ENCODE measurements at places on chromosomes 6 and 20.

DNA sequence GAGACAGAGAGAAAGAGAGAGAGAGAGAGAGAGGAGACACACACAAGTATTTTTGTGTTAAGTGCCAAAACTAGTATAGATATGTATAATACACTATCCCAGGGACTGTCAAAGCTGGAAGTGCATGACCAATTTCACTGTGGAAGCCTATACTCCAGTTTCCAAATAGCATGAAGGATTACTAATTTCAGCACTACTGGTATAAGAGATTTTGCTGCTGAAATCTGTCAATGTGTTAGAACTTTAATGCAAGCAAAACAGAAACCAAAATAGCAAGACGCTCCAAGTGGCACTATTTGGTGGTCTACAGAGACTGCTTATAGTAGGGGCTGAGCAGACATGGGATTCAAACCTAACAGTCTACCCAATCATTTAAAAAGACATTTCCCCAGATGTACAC is 284.8 kb downstream of the BTBD9 start:
- no peak for DNase-seq
- no peak overlapping the region for H3K27ac ChIP-seq
- H3K4me1 ChIP-seq, result no peaks in the 10 kb centered on the region
- H3K27me3 ChIP-seq, result no peaks in the 10 kb centered on the region

DNA sequence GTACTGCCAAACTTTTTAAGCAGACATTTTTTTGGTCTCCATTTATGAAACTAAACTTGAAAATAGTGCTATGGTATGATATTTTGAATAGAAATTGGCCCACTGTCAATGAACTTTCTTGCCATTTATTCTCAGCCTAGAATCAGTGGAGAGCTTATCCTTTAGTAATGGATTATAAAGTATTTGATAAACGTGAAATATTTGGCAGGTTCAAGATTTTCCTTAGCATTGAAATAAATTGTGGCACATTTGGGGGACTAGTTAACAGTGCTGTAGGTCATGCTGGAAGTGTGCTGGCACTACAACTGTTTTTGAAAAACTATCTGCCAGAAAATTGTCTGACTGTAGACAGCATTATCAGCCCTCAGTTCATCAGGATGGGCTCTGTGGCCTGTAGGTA is 2.1 kb downstream of the PRSS35 start:
- H3K27me3 ChIP-seq, result peaks cover 6% of the 10 kb centered on the region
- H3K4me3 ChIP-seq, result no peak overlapping the region
- no peaks in the 10 kb centered on the region for H3K36me3 ChIP-seq
- no peak for DNase-seq
- H3K27ac ChIP-seq, result no peak overlapping the region

DNA sequence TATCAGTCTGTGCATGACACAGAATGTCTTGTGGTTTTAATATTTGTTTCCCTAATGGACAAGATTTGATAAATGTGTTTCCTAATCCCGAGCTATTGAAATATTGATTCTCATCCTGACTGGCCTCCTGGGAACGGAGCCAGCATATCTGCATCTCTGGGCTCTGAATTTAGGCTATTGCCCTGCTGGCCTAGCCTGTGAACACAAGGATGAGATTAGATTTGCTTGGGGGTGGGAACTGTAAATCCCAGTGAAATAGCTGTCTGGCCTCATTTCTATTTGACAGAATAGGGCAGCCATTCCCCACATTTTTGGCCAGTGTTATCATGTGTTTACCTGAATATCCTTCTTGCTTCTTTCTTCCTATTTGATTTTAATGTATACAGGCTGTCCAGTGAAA is 198.4 kb upstream of the SOX4 start:
- H3K27ac ChIP-seq, result no peak overlapping the region
- H3K4me1 ChIP-seq, result no peaks in the 10 kb centered on the region
- no peaks in the 10 kb centered on the region for H3K36me3 ChIP-seq
- no peak for DNase-seq

- H3K4me1 ChIP-seq, result peaks cover 26% of the 10 kb centered on the region
- no peak for DNase-seq
- no peak overlapping the region for H3K4me3 ChIP-seq
These were observed 59.0 kb upstream of the EEF1A1 start for GRCh38 chr6:73579851-73580246.

DNA sequence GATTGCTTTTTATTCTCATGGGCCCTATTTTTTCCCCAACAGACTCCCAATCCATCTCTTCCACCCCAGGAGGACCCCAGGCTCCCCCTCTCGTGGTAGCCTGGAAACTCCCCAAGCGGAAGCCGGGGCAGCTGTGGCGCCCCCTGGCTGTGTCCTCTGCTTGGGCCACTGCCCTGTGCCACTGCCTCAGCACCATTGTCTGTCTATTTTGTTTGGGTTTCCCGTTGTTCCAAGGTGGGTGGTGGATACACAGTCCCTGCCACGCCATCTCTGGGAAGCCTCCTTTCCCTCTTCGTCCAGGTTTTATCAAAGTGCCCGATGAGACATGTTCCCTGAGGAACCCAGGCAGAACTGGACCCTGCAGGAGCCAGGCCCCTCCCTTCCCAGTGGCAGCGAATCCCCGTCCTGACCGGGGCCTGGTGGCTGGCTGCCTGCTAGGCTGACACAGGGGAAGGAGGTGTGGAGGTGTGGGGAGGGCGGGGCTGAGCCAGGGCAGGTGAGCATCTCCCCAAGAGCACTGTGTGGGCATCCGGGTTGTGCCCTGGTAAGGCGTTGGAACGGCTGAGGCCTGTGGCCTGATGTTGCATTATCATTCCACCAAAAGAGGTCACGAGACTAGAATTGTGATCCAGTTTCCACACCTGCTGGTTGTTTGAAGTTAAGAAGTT is 228.2 kb downstream of the CDH4 start:
- H3K36me3 ChIP-seq, result no peaks in the 10 kb centered on the region
- no peak for DNase-seq
- no peaks in the 10 kb centered on the region for H3K4me1 ChIP-seq

GRCh38 chr6:158439255-158439654 is 120.6 kb upstream of the TMEM181 start:
- H3K4me3 ChIP-seq, result no peak overlapping the region
- no peaks in the 10 kb centered on the region for H3K27me3 ChIP-seq
- no peak overlapping the region for H3K27ac ChIP-seq
- DNase-seq, result no peak

DNA sequence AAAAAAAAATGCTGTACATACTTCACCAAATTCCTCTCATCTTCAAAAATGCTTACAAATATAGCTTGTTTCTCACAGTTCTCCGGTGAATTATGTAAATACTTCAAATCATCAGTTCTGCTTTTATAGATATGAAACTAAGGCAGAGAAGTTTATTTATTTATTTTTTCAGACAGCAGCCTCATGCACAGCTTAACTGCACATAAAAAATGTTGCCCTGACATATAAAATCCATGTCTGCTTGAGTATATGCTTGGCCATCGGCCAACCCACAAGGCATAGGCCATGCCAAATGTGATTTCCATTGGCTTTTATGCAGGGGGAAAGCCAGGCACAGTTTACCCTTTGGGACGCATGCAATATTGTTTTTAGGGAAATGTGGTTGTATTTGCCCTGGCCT is 57.3 kb upstream of the PHACTR2 start:
- DNase-seq, result no peak
- H3K27me3 ChIP-seq, result no peaks in the 10 kb centered on the region
- no peak overlapping the region for H3K27ac ChIP-seq
- no peak overlapping the region for H3K4me3 ChIP-seq

DNA sequence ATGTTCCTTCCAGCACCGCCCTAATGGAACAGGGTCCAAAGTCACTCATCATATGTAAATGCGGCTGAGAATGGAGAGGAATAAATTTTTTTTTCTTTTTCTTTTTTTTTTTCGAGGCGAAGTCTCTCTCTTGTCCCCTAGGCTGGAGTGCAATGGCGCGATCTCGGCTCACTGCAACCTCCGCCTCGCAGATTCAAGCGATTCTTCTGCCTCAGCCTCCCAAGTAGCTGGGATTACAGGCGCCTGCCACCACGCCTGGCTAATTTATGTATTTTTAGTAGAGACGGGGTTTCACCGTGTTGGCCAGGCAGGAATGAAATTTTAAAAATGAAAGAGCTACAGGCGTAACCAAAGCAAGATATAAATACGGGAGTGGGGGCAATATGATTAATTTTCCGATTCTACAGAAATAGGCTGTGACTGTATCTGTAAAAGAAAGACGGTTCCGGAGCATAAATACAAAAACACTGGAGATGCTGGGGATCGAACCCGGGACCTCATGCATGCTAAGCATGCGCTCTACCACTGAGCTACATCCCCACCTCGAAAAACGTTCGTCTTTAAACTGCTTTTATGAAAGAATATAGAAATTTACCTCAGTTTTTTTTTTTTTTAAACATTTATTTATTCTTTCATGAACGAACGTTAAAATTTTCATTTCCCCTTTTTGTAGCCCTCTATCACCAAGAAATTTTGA is 132.2 kb downstream of the GPX5 start:
- no peaks in the 10 kb centered on the region for H3K4me1 ChIP-seq
- H3K4me3 ChIP-seq, result no peak overlapping the region
- no peak overlapping the region for H3K27ac ChIP-seq
- H3K27me3 ChIP-seq, result peaks cover 25% of the 10 kb centered on the region

DNA sequence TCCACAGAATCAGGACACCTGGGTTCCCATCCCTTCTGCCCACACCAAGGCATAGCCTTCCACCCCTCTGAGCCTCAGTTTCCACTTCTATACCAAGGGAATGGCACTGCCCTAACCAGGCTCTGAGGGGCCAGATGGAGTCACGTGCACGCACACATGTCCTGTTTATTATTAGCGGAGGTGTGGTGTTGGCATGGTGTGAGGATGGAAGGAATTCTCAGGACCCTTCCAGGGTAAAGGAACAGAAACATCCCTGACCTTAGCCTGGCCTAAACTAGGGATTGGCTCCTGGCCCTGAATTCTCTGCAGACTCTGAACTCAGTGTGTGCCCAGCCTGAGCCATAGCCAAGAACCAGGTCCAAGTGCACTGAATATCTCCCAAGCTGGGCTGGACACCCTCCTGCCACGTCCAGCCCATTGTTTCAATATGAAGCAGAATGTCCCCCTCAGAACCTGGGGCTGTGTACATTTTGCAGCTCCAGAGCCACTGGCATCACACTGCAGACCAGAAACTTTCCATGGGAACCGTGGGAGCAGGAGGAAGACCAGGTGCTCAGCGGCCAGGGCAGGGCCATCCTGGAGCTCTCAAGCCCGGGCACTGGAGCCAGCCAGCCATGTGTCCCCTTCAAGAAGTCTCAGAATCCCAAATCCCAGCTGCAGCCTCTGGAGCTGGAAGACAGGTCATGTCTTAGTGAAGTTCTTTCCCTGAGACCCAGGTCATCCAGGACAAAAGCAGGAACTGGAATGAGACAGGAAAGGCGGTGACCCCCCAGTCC is 208.4 kb downstream of the ANKRD60 start:
- no peak overlapping the region for H3K4me3 ChIP-seq
- no peaks in the 10 kb centered on the region for H3K27me3 ChIP-seq
- H3K27ac ChIP-seq, result no peak overlapping the region

GRCh38 chr6:16972535-16972934 is 129.3 kb upstream of the STMND1 start:
- no peaks in the 10 kb centered on the region for H3K4me1 ChIP-seq
- no peak for DNase-seq
- H3K4me3 ChIP-seq, result no peak overlapping the region
- H3K27ac ChIP-seq, result no peak overlapping the region
- no peaks in the 10 kb centered on the region for H3K36me3 ChIP-seq

DNA sequence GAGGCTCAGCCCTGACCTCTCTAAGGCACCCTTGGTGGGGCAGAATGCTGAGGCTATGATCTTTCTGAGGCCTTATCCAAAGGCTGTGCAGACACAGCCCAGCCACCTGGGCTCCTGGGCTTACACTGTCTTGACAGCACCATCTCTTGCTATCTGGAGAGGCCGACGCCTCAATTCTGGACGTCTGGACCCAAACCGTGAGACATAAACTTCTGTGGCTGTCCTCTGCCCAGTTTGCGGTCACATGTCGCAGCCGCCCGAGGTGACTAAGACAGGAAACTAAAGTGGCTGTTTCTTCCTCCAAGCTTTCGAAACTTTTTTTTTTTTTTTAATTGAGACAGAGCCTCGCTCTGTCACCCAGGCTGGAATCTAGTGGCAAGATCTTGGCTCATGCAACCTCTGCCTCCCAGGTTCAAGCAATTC is 49.3 kb downstream of the PRR18 start:
- H3K36me3 ChIP-seq, result no peaks in the 10 kb centered on the region
- peak; percentile 61 for DNase-seq
- H3K27me3 ChIP-seq, result peaks cover 5% of the 10 kb centered on the region
- H3K27ac ChIP-seq, result peak overlapping the region; percentile 77
- H3K4me1 ChIP-seq, result peaks cover 32% of the 10 kb centered on the region

- no peaks in the 10 kb centered on the region for H3K4me1 ChIP-seq
- DNase-seq, result no peak
- H3K27me3 ChIP-seq, result peaks cover 7% of the 10 kb centered on the region
- no peak within 1 kb of the TSS for H3K27ac ChIP-seq
- H3K4me3 ChIP-seq, result no peak within 1 kb of the TSS
These were observed at the start of gene VIP for GRCh38 chr6:152750694-152751093. VIP (plus strand) TSS chr6:152750797; CDS start chr6:152752178, 1,381 bp downstream.

DNA sequence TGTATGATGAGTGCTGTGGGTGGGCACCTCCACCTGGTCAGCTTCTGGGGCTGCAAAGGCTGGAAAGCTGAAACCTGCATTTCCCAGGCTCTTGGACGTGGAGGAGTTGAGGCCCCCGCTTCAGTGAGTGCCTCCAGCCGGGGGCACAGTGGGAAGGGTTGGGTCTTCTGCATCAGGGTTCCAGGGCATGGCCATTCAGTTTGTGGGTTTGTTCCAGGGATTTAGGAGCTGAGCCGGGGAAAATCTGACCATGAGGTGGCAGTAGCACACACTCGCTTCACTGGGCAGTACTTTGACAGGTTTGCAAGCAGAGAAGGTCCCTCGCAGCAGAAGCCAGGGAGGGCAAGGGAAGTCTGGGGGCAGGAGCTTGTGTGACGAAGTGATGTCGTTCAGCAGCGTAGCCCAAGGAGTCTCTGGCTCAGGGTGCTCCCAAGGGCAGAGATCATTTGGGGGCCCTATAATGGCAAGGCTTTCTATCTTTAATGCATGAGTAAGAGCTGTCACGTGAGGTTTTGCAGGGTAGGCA is 69.5 kb upstream of the SULF2 start:
- no peaks in the 10 kb centered on the region for H3K36me3 ChIP-seq
- no peaks in the 10 kb centered on the region for H3K4me1 ChIP-seq
- no peak overlapping the region for H3K27ac ChIP-seq
- H3K27me3 ChIP-seq, result no peaks in the 10 kb centered on the region

DNA sequence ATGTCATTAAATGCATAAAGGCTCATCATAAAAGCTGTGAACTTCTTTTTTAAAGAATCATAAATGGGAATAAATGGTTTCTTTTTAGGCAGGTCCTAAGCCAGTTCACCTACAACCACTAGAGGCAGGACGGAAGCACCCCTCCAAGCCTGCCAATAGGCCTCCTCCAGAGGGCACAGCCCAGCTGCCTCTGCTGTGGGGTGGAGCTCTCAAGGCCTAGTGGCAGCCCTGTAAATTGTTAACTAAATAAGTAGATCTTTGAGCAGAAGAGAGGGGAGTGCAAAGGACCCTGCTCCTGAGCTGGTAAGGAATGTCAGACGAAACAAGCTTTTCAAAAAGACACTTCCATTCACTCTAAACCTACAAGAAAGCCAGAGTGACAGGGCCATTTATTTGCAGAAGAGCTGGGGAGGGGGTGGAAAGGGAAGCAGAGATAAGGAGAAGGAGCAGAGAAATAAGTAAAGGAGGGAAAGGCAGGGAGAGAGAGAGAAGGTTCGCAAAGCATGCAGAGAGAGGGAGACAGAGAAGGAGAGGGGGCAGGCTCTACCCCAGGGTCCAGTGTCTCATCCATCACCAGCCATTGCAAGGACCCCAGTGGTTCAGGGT is 18.0 kb upstream of the MAFB start:
- H3K4me1 ChIP-seq, result no peaks in the 10 kb centered on the region
- H3K4me3 ChIP-seq, result no peak overlapping the region
- H3K27ac ChIP-seq, result no peak overlapping the region
- no peaks in the 10 kb centered on the region for H3K36me3 ChIP-seq
- DNase-seq, result no peak
